ENCODE measurements at places on chromosomes 7 and 10.

- DNase-seq = no peak
Measured at GRCh38 chr7:31962246-31962645, 108.0 kb downstream of the PDE1C start.

DNA sequence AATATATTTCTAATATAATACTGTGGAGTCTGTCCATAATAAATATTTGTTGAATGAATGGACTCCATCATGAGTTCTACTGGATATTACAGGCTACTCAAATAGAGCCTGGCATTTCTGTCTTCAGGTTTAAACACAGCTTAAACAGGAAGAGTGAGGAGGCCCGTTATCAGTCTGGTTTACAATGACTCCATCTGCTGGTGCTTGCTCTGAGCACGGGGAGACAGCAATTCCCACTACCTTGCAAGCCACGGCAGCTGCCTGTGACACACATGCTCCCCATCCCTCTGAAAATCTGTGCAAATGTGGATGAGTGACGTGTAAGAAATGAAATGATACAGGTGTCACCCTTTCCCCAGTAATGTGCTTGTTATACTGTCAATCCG lies 293.5 kb upstream of the IMMP2L start:
- DNase-seq = no peak

GRCh38 chr7:36283181-36283580 lies 106.5 kb upstream of the ANLN start:
- DNase-seq = no peak

- DNase-seq = no peak
Measured at GRCh38 chr10:125711110-125711750, 8.3 kb upstream of the EDRF1 start.

DNA sequence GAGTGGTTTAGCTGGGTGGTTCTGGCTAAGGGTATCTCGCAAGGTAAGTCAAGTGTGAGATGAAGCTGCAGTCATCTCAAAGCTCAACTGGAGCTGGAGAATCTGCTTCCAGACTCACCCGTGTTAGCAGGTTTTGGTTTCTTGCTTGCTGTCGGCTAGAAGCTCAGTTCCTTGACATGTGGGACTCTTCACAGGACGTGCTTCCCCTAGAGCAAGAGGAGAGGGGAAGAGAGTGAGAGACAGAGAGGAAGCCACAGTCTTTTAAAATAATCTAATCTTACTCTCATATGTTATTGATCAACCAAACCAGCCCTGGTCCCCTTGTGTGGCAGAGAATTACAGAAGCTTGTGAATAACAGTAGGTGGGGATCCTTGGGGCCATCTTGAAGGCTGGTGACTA lies 199.5 kb downstream of the REEP3 start:
- no peak for DNase-seq

- DNase-seq = no peak
Measured at GRCh38 chr10:91043173-91043910, 122.5 kb upstream of the ANKRD1 start.

DNA sequence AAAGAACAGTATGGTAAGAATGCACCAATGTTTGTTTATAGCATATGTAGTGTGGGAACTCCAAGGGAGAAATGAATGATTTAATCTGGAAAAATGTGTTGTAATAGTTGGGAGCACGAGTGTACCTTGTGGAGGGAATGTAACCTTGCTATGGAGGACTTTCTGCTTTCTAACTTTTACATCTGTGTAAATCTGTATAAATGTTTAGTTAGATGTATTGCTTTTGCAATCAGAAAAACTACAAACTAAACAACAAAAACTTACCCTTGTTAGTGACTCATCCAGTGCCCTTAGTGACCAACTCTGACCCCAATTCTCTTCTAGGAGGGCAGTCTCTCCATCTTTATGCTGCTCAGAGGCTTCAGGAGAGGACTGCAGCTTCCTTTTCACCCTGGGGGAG lies 89.3 kb downstream of the CCNY start:
- no peak for DNase-seq

DNA sequence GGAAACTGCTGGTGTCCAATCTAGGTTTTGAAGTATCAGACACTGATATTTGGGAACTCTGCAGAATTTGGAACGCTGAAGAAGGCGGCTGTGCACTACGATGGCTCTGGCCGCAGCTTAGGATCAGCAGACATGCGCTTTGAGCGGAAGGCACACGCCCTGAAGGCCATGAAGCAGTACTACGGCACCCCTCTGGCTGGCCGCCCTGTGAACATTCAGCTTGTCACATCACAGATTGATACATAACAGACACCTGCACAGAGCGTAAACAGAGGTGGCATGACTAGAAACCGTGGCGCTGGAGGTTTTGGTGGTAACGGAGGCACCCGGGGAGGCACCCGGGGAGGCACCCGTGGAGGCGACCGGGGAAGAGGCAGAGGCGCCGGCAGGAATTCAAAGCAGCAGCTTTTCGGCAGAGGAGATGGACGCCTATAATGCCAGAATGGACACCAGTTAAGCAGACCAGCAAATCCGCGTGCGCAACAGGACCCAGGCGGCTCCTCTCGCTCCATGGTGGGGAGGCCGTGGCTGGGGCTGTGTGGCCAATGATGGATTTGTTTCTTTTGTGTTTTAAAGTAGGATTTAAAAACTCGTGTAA lies 22.2 kb upstream of the CCL24 start:
- no peak for DNase-seq

DNA sequence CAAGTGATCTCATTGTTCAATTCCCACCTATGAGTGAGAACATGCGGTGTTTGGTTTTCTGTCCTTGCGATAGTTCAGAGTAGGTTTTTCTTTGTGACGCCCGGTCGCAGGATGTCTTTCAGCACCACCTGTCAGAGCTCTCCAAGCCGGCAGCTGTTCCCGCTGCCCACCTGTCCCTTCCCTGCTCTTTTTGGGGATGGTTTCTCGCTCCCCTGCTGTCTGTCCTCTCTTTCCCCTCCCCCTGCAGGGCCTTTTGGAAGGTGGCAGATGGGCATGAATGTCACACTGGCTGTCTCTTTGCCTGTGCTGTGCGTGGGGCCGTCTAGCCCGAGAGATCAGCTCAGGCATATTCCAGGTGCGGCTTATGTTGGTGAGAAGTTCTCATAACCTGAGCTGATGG lies 137.0 kb downstream of the GRK5 start:
- no peak for DNase-seq

DNA sequence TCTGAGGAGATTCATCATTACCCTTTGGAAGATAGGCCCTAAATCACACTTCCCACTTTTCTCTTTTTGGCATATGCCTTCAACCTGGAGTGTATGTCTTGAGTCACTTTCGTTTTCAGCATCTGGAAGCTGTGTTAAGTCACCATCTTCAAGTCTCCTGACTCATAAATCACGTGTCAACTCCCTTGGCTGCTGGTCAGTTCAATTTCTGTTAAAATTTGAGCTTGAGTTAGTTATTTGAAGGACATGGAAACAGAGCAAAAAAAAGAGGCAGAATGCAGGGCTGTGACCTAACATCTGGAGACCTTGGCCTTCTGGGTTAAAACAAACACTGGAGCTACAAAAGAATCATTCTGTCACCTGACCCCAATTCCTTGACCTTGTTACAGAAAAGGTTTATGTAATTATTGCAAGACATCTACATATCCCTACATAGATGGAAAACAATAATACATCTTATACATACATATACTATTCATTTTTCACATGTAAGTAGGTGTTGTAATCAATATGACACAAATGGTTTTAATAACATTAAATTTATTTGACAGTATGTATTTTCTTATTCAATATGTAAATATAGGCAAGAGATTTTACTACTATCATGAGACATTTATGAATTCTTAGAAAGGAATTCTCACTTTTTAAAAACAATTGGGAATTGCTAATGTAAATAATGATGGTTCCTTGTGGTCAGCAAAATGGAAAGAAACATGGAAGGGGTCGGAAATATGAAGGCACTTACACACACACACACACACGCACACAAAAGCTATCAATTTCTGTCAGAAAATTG lies 169.7 kb upstream of the PHYHIPL start:
- no peak for DNase-seq

- DNase-seq = no peak
Measured at GRCh38 chr10:29392376-29393021, 103.6 kb downstream of the LYZL1 start.

DNA sequence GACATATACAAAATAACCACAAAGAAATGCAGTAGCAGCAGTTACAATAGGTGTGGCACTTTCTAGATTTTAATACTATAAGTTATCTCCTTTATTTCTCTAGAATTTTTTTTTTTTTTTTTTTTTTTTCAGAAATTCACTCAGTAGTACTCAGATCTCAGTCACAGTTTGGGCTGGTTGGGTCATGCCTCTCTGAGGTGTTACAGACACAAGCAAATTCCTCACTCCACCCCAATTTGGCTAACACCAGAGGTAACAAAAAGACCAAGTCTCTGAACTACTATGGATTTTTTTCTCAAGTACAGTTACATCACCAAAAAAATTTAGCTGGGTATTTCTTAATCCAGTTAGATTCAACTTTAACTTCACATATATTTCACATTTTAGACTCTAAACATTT lies 985.1 kb upstream of the LRRN3 start:
- DNase-seq = no peak

GRCh38 chr7:20607216-20607615 lies 8.3 kb upstream of the ABCB5 start:
- no peak for DNase-seq

GRCh38 chr10:16770141-16770540 lies 47.1 kb downstream of the RSU1 start:
- DNase-seq = no peak

DNA sequence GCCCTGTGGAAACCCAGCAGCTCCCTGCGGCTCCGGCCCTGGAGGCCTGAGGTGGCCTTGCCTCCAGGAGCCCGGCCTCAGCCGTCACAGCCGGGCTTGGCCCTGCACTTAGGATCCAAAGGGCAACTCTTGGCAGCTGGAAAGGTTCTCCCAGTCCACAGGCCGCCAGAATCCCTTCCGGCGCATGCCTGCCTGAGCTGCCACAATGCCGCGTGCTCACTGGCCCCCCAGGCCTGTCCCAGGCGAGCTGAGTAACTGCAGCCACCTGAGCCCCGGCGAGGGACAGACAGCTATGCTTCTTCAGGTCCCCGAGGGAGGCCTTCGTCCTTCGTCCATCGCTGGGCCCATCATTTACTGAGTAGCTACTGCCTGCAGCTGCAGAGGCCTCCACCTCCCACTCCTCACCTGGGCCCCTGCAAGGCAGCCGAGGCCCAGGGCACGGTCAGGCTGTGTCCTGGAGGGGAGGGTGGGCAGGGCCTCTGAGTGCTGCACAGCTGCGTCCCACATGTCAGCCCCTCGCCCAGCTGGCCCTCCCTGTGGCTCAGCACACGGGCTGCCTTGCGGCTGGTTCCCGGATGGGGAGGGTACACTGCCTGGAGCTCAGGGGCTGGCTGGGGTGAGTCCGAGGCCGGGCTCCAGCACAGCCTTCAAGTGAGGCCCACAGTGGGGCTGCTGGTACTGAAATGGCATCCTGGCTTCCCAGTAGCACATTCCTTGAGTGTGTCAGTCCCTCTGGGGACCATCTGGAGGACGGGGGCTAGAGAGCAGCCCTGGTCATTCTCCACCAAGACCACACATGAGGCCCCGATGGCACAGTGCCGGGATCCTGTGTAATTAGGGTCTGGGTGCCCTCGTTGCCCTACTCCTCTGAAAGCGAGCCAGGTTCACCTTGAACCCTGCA lies 172.5 kb downstream of the ELFN1 start:
- no peak for DNase-seq

GRCh38 chr7:40833191-40833887 lies 698.5 kb downstream of the SUGCT start:
- DNase-seq = no peak

- DNase-seq = no peak
Measured at GRCh38 chr7:76191783-76192240, 9.9 kb upstream of the SRRM3 start.

GRCh38 chr10:119408969-119409371 lies 133.5 kb downstream of the RGS10 start:
- DNase-seq = no peak

GRCh38 chr7:11175887-11176286 lies 202.2 kb downstream of the PHF14 start:
- no peak for DNase-seq

GRCh38 chr10:124698545-124699469 lies 45.4 kb downstream of the FAM53B start:
- no peak for DNase-seq

- DNase-seq = no peak
Measured at GRCh38 chr10:91604553-91605534, 28.0 kb downstream of the PPP1R3C start.

DNA sequence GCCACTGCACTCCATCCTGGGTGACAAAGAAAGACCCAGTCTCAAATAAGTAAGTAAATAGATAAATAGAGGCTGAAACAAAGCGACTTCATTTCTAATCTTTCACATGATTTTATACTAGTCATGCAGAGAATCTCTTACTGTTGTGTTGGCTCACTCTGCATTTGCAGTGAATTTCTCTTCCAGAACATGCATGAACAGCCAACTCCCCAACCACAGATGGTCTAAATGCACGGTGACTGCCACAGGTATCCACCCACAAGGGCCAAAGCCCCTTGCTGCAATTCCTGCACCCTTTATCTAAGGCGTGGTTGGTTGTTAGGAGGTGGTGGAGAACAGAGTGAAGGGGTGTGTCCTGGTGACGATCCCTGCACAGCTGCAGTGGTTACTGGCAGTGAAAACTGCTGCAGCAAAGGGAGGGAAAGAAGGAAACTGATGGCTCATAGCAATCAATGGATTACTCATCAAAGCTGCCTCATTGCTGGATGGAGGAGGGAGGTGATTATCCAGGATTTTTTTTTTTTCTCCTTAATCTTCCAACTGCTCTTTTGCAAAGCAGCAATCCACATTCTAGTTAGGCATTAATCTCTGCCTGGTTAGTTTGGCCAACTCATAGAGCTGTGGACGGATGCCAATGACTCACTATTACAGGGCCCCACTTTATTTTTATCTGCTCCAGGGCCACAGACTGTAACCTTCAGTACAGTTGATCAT lies 50.6 kb downstream of the PRTFDC1 start:
- no peak for DNase-seq

- DNase-seq = no peak
Measured at GRCh38 chr7:142120524-142120923, 9.0 kb downstream of the MGAM2 start.

DNA sequence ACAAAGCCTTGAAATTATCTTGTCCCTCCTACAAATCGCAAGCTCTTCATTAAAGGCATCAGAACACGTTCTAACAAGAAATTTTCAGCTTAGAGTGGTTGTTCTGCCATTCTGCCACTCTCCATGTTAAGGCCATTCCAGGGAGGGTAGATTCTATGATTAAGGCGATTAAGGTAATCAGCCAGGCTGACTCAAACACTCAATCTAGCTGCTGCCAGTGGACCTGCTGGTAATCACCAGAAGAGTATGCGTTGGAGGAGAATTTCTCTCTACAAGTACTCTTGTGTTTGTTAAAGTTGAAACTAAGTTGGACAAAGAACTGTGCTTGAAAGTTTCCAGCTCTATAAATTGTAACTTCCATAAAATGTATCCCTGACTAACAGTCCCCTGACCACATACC lies 149.2 kb upstream of the COL1A2 start:
- no peak for DNase-seq

- no peak for DNase-seq
Measured at GRCh38 chr7:107592361-107593024, 12.4 kb downstream of the BCAP29 start.

GRCh38 chr10:21214329-21214728 lies 311.2 kb downstream of the SKIDA1 start:
- no peak for DNase-seq

Data from esophagus squamous epithelium (tissue), 5 donors.